ENCODE measurements at places on chromosomes 12 and 14. TPM values are rescaled to one million over a fixed set of nuclear protein-coding genes. Genes with fewer than 3 reads are reported as not detected.

Gene RIMKLB
- total RNA-seq: 14.0 TPM

Gene FGF6
- total RNA-seq: not detected

Gene SYNDIG1L
- total RNA-seq: 0.11 TPM

GRCh38 chr12:131118371-131118770 is 164.7 kb downstream of the ADGRD1 start:
- H3K36me3 ChIP-seq: peaks cover 34% of the 10 kb centered on the region
- no peak overlapping the region for H3K27ac ChIP-seq
- no peaks in the 10 kb centered on the region for H3K27me3 ChIP-seq
- no peak overlapping the region for H3K4me3 ChIP-seq

DNA sequence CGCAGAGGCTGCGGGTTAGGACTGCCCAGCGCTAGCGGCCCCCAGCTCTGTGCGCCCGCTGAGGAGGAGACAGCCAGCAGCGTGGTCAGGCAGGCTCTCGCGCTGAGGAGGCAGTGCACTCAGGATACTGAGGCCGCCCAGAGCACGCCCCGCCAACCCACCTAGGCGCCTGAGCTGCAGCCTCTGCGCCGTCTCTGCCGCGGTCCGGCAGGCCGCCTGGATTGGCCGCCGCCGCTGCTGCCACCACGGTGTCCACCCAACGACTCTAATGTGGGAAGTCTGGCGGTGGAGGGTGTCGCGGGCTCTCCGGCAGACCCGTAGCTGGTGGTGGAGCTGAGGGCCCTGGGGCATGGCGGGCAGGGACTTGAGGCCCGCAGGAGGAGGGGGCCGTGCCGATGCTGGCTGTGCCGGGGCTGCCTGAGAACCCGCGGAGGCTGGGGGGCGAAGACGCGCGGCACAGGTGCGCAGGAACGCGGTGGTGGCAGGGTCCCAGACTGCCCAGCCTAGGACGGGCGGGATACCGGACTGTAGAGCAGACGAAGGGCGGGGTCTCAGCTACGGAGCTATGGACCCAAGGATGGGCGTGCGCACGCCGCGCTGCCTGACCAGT is 69.9 kb downstream of the ASCL4 start:
- H3K4me1 ChIP-seq: peaks cover 19% of the 10 kb centered on the region
- DNase-seq: no peak
- H3K36me3 ChIP-seq: no peaks in the 10 kb centered on the region

DNA sequence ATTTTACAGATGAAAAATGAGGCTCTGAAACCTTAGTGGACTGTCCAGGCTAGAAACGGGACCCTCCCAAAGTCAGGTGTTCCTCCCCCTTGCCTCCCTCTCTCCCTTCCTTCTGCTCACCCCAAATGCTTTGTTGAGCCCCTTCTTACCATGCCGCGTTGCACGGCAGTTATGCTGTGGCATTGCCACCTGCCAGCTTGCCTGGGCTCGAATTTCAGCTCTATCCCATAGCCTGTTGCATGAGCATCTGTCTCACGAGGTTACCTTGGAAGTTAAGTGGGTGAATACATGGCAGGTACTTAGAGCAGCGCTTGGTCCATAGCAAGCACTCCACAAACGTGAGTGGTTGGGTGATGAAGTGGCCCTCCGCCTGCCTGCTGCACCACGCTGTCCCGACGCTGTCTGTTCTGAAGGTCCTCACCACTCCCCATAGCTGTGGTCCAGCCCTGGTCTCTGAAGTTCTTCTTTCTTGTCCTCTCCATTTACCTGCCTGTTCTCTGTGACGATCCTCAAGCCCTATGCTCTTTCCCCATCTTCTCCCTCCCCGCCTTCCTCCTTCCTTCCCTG is 269.9 kb downstream of the CACNA1C start:
- DNase-seq: no peak
- no peaks in the 10 kb centered on the region for H3K27me3 ChIP-seq
- peaks cover 90% of the 10 kb centered on the region for H3K4me1 ChIP-seq
- H3K27ac ChIP-seq: peak overlapping the region; percentile 70
- H3K4me3 ChIP-seq: no peak overlapping the region
- H3K36me3 ChIP-seq: no peaks in the 10 kb centered on the region

DNA sequence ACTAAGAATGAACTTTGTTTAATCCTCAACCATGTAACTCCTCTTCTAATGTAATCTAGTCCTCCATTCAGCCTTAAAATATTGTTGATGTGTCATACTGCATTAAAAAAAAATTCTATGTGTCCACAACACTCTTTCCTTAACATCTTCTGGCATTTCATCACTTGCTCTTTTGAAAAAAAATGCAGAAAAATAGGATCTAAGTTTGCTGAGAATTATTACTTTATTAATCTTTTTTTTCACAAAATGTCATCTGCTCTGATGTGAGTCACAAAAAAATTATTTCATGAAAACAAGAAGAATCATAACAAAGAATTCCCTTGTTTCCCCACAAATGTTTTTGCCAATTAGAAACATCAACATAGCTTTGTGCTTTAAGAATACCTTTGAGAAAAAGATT is 410.1 kb upstream of the MGAT4C start:
- H3K27me3 ChIP-seq: no peaks in the 10 kb centered on the region
- no peak for DNase-seq
- H3K4me3 ChIP-seq: no peak overlapping the region
- no peaks in the 10 kb centered on the region for H3K4me1 ChIP-seq
- H3K27ac ChIP-seq: no peak overlapping the region

DNA sequence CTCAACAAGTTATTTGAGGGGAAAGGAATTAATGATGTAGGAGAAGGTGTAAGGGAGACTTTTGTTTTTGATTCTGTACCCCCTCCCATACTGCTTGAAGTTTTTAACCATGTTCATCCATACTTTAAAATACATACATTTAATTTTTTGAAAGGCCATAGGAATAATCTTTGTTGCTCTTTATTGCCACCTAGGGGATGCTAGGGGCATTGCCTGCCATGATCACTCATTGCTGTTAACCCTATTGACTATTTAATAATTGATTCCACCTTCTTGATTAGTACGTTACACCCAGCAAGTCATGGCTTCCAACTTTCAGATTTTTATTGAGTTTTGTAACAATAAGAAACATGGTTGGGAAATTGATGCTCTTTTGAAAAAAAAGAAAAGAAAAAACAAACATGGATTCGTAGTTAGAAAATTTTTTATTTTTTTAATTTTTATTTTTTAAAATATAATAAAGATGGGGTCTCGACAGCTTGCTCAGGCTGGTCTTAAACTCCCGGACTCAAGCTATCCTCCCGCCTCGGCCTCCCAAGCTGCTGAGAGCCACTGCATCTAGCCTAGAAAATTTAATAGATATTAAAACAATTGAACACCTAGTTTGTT is 8.5 kb upstream of the PRKAB1 start:
- H3K36me3 ChIP-seq: no peaks in the 10 kb centered on the region
- no peak for DNase-seq
- no peak overlapping the region for H3K27ac ChIP-seq
- H3K27me3 ChIP-seq: no peaks in the 10 kb centered on the region
- no peak overlapping the region for H3K4me3 ChIP-seq

- H3K36me3 ChIP-seq: no peaks in the 10 kb centered on the region
- H3K4me1 ChIP-seq: peaks cover 31% of the 10 kb centered on the region
- no peak overlapping the region for H3K4me3 ChIP-seq
- no peaks in the 10 kb centered on the region for H3K27me3 ChIP-seq
Measured at GRCh38 chr12:3750616-3751015, 2.3 kb downstream of the CRACR2A start.

DNA sequence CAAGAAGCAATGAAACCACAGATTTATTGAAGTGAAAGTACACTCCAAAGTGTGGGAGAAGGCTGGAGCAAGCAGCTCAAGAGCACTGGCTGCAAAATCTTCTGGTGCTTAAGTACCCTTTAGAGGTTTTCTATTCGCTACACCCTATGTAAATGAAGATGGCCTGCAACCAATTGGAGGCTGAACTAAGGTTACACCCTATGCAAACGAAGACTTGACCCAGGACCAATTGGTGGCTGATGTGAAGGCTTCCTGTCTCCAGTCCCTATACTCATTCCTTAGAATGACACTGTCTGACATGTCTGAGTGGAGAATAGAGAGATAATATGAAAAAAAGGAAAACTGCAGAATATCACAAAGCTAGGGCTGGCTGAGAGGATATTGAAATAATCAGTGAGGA is 57.2 kb downstream of the ALG10B start:
- H3K4me1 ChIP-seq: no peaks in the 10 kb centered on the region
- no peak overlapping the region for H3K27ac ChIP-seq
- H3K36me3 ChIP-seq: no peaks in the 10 kb centered on the region
- no peaks in the 10 kb centered on the region for H3K27me3 ChIP-seq
- no peak overlapping the region for H3K4me3 ChIP-seq

DNA sequence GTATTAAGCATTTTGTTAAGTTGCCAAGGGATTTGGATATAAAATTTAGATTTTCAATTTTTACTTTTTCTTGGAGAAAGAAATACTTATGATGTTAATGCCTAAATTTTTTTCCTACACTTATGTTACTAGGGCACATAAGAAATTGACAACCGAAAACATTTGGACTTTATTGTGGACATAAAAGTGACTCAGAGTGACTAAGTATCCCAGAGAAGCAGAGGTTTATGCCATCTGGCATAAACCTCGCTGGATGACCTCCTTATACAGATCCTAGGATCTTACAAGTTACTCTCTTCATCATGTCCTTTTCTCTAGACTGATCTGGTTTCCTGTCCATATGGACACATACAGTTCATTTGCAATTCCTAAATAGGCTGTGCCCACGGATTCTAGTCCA is 89.8 kb downstream of the RERG start:
- no peaks in the 10 kb centered on the region for H3K27me3 ChIP-seq
- DNase-seq: no peak
- H3K27ac ChIP-seq: no peak overlapping the region
- H3K4me3 ChIP-seq: no peak overlapping the region
- H3K36me3 ChIP-seq: no peaks in the 10 kb centered on the region
- no peaks in the 10 kb centered on the region for H3K4me1 ChIP-seq

DNA sequence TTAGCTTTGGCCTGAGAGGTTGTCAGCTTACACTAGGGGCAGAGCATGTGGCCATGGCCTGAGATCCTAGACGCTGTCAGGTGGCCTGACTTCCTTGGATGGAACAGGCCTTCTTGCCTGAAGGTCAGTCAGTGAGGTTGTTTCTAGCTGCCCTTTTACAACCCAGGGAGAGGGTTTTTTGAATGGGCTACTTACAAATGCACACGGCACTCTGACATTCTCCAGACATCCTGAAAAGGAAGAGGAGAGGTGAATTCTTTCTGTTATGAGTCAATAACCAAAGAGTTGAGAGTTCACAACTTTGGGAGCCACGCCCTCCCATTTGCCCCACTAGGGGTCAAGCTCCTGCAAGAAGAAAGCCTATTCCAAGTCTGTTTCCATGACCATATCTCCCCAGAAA is 7.8 kb downstream of the KRT76 start:
- H3K27me3 ChIP-seq: peaks cover 60% of the 10 kb centered on the region
- H3K4me1 ChIP-seq: no peaks in the 10 kb centered on the region
- H3K27ac ChIP-seq: no peak overlapping the region
- no peaks in the 10 kb centered on the region for H3K36me3 ChIP-seq

DNA sequence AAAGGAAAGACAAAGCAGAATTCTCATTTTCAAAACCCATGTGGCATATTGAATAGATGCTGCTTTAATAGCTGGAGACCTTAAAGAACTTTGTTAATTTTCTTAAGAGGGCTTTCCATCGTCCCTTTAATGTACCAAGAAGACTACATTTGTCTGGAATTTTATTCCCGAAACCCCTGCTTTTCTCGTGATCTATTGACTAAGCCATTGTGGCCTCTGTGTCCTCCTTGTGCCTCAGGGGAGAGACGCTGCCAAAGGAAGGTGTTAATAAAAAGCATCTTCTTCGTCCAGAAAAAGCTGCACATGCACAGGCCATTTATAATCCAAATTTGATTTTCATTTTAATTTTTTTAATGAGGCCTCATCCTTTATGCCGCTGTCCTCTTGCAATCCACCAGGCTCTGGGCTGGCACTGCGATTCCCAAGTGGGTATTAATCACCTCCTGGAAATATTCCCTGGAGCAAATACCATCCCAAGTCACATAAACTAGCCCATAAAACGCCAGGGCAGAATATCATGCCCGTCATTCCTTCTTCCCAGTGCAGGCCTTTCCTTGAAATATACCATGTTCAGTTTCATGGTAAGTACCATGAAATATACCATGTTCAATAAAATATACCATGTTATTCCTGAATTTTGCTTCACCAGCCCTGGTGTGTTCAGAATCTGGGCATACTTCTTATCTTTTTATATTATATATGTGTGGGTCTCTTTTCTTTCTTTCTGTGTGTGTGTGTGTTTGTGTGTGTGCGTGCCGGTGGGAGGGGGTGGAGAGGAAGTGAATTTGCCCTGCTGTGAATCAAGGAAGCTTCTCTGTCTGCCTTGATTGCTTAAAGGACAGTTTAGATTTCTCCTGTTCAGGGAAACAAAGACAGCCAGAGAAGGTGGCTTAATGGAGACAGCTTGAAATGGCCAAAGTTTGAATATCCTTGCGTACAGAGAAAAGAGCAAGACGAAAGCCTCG is 147.6 kb downstream of the PHETA1 start:
- no peaks in the 10 kb centered on the region for H3K36me3 ChIP-seq
- H3K27me3 ChIP-seq: peaks cover 32% of the 10 kb centered on the region

DNA sequence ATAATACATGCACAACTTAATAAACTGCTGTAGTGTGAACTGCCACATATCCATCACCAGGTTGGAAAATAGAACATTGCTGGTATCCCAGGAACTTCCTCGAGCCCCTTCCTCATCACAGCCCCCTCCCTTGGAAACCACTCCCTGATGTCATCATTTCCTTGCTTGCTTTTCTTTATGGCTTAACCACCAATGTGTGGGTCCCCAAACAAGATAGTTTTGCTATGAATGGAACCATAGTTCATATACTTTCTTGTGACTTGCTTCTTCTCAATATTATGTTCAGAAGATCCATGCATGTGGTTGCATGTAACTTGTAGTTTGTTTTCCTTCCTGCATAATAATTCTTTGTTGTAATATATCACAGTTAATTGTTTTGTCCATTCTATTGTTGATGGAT is 8.9 kb upstream of the WNT5B start:
- H3K27me3 ChIP-seq: no peaks in the 10 kb centered on the region
- H3K36me3 ChIP-seq: no peaks in the 10 kb centered on the region
- H3K27ac ChIP-seq: no peak overlapping the region
- no peak for DNase-seq

- H3K4me3 ChIP-seq: peak overlapping the region; percentile 21
- DNase-seq: no peak
- peaks cover 100% of the 10 kb centered on the region for H3K4me1 ChIP-seq
- peak overlapping the region; percentile 67 for H3K27ac ChIP-seq
- no peaks in the 10 kb centered on the region for H3K27me3 ChIP-seq
Measured at GRCh38 chr14:99592933-99593753, 10.9 kb downstream of the CCDC85C start.

DNA sequence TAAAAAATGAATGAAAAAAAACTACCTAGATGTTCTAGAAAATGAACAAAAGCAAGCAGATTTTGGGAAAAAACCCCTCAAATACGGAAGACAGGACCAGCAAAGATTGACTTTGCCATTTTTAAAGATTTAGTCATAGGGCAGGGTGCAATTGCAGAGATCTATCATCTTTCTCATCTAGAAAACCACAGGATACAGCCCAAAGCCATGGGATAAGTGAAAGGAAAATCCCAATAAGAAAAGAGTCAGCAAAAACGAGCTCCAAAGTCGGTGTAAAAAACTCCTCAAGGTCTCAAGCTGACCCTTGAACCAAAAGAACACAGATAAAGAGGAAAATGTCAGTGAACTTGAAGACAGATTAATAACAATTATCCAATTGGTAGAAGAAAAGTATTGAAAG is 28.0 kb downstream of the CEP290 start:
- H3K27me3 ChIP-seq: no peaks in the 10 kb centered on the region
- H3K4me1 ChIP-seq: no peaks in the 10 kb centered on the region
- H3K4me3 ChIP-seq: no peak overlapping the region
- peaks cover 75% of the 10 kb centered on the region for H3K36me3 ChIP-seq
